ENCODE measurements at places on chromosomes 4 and X.

GRCh38 chr4:13529128-13529919, 15.0 kb downstream of the NKX3-2 start:
- H3K4me1 ChIP-seq, result no peaks in the 10 kb centered on the region
- peaks cover 69% of the 10 kb centered on the region for H3K27me3 ChIP-seq
- DNase-seq, result no peak
- H3K4me3 ChIP-seq, result no peak overlapping the region
- H3K36me3 ChIP-seq, result no peaks in the 10 kb centered on the region
- H3K27ac ChIP-seq, result no peak overlapping the region

- no peaks in the 10 kb centered on the region for H3K27me3 ChIP-seq
- no peaks in the 10 kb centered on the region for H3K4me1 ChIP-seq
- no peak for DNase-seq
Observed at GRCh38 chr4:39888541-39888940, 89.2 kb downstream of the PDS5A start.

- no peaks in the 10 kb centered on the region for H3K27me3 ChIP-seq
- H3K4me3 ChIP-seq, result no peak overlapping the region
- DNase-seq, result no peak
- H3K27ac ChIP-seq, result no peak overlapping the region
- H3K4me1 ChIP-seq, result no peaks in the 10 kb centered on the region
- H3K36me3 ChIP-seq, result peaks cover 12% of the 10 kb centered on the region
Observed at GRCh38 chr4:145860897-145861296, 77.7 kb downstream of the ZNF827 start.

DNA sequence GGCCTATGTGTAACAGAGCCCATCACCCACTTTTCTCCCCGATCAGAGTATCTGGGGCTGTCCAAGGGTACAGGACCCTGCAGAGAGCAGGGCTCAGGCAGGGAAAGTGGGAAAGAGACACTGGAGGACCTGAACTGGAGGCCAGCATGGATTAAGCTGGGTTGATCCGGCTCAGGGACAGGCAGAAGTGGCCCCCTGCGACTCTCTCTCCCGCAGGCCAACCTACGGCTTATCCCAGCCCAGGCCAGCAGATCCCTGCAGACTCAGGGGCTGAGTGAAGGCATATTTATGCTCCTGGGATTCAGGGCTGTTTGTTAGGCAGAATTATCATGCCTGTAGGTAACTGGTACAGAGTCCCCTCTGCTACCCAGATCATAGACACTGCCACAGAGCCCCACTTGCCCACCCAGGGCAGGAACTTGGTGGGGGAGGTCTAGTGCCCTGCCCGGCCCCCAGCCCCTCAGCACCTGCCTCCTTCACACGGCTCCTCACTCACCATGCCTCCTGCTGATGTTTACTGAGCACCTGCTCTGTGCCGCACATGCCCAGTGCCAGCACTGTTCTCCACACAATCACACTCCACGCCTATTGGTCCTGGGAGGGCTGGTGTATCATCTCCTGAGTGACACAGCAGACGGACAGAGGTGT, 87.3 kb downstream of the ADRA2C start:
- H3K36me3 ChIP-seq, result no peaks in the 10 kb centered on the region
- H3K4me3 ChIP-seq, result no peak overlapping the region
- no peaks in the 10 kb centered on the region for H3K4me1 ChIP-seq
- no peak overlapping the region for H3K27ac ChIP-seq
- peaks cover 69% of the 10 kb centered on the region for H3K27me3 ChIP-seq

DNA sequence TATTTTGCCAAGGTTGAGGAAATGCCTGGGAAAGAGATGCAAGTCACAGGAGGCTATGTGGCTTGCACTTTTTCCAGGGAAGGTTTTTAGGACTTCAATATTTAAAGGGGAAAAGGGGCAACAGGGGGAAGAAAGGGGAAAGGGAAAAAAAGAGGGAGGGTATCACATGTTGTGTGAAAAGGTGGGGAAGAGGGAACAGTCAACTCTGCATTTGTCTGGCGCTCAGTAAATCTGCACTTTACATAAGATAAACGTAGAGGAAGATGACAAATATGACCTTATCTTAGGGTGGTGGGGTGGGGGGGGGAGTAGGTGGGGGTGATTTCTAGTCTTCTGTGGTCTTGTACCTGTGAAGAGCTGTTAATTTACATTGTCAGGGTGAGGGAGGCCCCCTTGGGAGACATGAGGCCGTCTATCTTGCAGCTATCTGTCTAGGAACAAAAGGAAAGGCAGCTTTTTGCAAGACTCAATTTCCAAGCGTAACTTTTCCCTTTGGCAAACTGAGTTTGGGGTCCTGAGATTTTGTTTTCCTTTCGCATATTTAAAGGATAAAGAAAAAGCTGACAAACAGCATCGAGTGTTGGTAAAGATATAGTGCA, 71.5 kb upstream of the UCP1 start:
- H3K27ac ChIP-seq, result peak overlapping the region; percentile 35
- peaks cover 37% of the 10 kb centered on the region for H3K4me1 ChIP-seq
- H3K27me3 ChIP-seq, result no peaks in the 10 kb centered on the region

- no peak overlapping the region for H3K27ac ChIP-seq
- DNase-seq, result no peak
- peaks cover 17% of the 10 kb centered on the region for H3K4me1 ChIP-seq
Observed at GRCh38 chrX:20479048-20479447, 212.3 kb upstream of the RPS6KA3 start.

DNA sequence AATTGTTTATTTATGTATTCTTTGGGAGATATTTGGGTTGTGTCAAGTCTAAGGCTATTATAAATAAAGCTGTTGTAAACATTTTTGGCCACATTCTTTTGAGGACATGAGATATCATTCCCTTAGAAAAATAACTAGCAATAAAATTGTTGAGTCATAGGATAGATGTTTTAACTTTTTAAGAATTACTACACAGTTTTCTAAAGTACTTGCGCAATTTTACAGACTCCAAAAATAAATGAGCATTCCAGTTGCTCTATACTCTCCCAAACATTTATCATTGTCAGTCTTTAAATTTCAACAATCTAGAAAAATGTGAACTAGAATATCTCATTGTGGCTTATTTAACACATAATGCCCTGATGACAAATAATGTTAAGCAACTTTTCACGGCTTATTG, 189.1 kb upstream of the ADGRL3 start:
- H3K4me3 ChIP-seq, result no peak overlapping the region
- H3K27me3 ChIP-seq, result no peaks in the 10 kb centered on the region
- H3K36me3 ChIP-seq, result no peaks in the 10 kb centered on the region
- H3K27ac ChIP-seq, result no peak overlapping the region
- no peak for DNase-seq

- no peak overlapping the region for H3K27ac ChIP-seq
- H3K4me1 ChIP-seq, result peaks cover 12% of the 10 kb centered on the region
- H3K27me3 ChIP-seq, result no peaks in the 10 kb centered on the region
- peaks cover 5% of the 10 kb centered on the region for H3K36me3 ChIP-seq
- no peak for DNase-seq
- H3K4me3 ChIP-seq, result no peak overlapping the region
Observed at GRCh38 chr4:184938871-184939270, 79.4 kb upstream of the HELT start.

DNA sequence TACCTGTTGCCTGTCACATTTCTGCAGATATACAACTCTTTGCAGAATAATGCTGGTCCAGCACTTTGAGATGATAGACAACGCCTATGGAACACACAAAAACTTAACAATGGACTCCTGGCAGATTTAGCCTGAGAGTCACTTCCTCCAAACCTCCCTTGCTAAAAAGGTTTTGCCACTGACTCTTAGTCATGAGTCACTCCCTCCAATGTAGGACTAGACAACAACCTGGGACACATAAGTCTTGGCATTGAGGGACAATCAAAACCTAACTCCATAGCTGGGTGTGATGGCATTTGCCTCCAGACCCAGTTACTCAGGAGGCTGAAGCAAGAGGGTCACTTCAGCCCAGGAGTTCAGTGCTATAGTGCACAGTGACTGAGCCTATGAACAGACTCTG, 22.0 kb upstream of the EIF4E start:
- no peaks in the 10 kb centered on the region for H3K36me3 ChIP-seq
- H3K4me3 ChIP-seq, result no peak overlapping the region
- no peaks in the 10 kb centered on the region for H3K27me3 ChIP-seq

Measured in progenitor cell of endocrine pancreas (in vitro differentiated cells).